Fibroblast of skin of right quadriceps (primary cell): ENCODE measurements at places on chromosomes 4 and X.

- DNase-seq, result no peak
Measured at GRCh38 chr4:25081866-25082471, 51.2 kb upstream of the LGI2 start.

GRCh38 chrX:136933611-136934145 is 53.2 kb upstream of the RBMX start:
- DNase-seq, result no peak

GRCh38 chrX:16778545-16778944 is 7.7 kb upstream of the TXLNG start:
- DNase-seq, result no peak

DNA sequence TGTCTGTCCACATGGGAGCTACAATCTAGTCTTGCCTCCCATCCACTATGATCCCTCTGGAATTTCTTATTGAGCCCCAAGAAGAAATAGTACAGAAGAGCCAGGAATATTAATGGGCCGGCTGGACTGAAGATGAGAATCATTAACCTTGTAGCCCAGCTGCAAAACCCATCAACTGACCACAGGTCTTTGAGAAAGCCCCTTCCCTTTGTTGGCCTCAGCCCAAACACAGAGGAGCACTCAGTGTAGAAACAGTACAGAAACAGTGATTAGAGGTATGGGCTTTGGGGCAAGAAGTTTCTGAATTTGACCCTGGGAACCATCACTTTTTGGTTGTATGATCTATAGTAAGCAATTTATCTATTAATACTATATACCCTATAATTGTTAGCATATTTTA is 76.8 kb upstream of the RAB40AL start:
- DNase-seq, result no peak
